Subcutaneous preadipocyte (primary cell): ENCODE measurements at places on chromosomes 2 and 18. TPM values are rescaled to one million over a fixed set of nuclear protein-coding genes. Genes with fewer than 3 reads are reported as not detected.

TMEM169 gene
- 0.37 TPM in 1 of 2 replicates, not detected in the other for total RNA-seq

GFPT1 gene
- total RNA-seq, result 20.6 and 36.4 TPM in 2 replicates

TMEM182 gene
- 0.73 and 0.98 TPM in 2 replicates for total RNA-seq

CCDC148 gene
- 0.37 and 0.39 TPM in 2 replicates for total RNA-seq

PFN4 gene
- 0.78 TPM in 1 of 2 replicates, not detected in the other for total RNA-seq

SKOR2 gene
- not detected in 2 replicates for total RNA-seq

LYPD6 gene
- total RNA-seq, result under 0.01 TPM in 2 replicates

B4GALT6 gene
- 3.7 and 6.3 TPM in 2 replicates for total RNA-seq

ANKRD62 gene
- not detected in 2 replicates for total RNA-seq

GPAT2 gene
- total RNA-seq, result 12.5 and 21.7 TPM in 2 replicates

FAP gene
- total RNA-seq, result 91.3 and 134 TPM in 2 replicates

FIGLA gene
- not detected in 2 replicates for total RNA-seq

UPP2 gene
- not detected in 2 replicates for total RNA-seq

SOWAHC gene
- 8.1 and 21.9 TPM in 2 replicates for total RNA-seq
